NCI-H524 treated with DMSO at 0.1 percent for 48 hours (cell line): ENCODE measurements at places on chromosomes 3 and 15.

DNA sequence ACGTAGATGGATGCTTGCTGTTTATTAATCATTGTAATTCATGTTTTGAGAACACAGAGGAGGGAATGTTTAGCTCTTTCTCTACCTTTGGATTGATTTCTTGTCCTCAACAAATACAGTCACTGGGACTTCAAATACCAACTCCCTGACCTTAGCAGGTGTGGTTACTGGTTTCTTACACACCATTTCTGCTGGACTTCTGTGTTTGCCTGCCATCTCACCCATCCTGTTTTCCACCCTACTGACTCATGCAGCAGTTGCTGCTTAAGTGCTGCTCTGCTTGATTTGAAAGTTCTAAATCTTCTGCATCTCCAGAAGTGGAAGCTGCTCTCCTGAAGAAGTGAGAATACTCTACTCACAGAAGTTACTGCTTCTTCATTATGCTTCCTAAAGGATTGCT, 170.3 kb downstream of the ZPLD1 start:
- DNase-seq: no peak

GRCh38 chr15:70854666-70854976, 664 bp upstream of the LARP6 start:
- no peak for DNase-seq

GRCh38 chr15:78628227-78628626, 7.4 kb upstream of the CHRNA3 start:
- DNase-seq: no peak

DNA sequence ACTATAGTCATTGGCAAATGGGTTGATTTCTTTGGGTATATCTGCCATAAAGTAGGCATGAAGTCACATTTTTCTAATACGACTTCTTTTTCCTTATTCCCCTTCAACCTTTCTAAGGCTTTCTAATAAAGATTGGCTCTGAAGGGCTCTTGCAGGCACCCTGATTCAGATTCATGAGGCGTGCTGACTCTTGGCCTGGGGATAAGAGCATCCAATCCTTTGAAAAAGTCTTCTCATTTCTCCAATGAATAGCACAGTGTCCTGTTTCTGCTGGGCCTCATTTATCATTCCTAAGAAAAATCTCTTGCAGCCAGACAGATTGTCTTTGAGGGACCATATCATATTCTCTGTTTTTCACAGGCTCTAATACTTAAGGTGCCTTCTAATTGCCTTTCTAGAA, 32.3 kb upstream of the BNIP2 start:
- DNase-seq: no peak

- no peak for DNase-seq
Measured at GRCh38 chr3:129867506-129868124, 25.9 kb downstream of the TMCC1 start.
